ENCODE measurements at places on chromosomes 11 and 22.

DNA sequence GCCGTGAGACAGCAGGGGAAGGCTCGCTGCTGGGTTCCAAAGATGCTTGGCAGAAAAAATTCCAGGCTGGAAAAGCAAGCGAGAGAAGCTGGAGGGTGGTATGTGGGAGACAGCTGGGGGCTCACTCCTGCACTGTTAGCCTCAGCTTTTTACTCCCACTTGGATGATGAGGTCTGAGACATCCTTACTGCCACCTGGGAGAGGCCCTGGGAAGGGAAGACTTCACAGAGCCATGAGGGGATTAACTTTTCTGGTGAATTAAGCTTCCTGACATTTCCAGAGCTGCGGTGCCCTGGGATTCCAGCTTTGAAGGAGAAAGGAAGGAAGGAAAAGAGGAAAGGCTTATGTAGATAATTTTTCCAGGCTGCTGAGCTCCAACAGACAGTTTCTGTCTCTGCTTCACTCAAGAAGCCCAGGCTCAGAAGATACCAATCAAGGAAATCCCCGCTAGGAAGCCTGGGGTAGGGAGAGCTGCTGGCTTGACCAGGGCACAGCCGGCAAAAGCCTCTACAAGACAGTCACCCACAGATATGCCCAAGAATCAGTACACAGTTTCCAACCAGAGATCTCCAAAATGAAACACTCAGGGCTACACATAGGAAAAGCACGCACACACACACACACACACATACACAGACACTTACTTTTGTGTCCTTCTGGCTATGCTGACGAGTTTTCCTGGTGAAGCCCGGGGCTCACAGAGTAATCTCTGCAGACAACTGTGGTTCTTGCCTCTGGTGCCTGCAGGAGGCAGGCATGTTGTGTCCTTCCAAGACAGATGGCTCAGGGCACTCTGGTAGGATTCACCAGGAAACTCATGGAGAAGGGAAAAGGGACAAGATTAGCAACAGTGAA lies 907 bp downstream of the MCHR1 start:
- no peak for DNase-seq

GRCh38 chr11:103055221-103055890 lies 36.6 kb downstream of the DCUN1D5 start:
- peak; percentile 40 for DNase-seq

DNA sequence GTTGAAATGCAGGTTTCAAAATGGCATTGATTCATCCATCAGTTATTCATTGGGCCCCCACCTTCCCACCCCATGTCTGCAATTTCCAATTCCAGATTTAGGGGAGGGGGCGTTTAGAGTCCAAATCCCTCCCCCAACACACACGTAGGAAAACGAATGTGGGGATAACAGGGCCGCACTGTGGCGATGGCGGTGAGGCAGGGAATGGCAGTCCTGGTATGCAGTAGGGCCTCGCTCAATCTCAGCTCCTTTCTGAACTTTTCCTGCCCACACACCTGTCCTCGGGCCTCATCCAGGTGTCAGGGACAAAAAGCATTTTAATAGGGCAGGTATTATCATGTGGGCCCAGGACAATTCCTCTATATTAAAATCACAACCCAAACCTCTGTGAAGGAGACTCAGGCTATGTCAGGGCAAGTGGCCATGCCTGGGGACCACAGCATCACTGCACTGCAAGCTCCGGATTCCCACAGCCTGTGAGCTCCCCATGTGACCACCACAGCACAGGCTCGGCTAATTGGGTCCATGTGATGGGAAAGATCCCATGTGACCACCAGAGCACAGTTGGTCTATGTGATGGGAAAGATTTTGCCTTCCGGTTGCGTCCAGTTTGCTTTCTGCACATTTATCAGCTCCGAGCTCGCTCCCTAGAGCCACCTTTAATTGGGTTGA lies 44.5 kb downstream of the RTL6 start:
- DNase-seq = no peak

DNA sequence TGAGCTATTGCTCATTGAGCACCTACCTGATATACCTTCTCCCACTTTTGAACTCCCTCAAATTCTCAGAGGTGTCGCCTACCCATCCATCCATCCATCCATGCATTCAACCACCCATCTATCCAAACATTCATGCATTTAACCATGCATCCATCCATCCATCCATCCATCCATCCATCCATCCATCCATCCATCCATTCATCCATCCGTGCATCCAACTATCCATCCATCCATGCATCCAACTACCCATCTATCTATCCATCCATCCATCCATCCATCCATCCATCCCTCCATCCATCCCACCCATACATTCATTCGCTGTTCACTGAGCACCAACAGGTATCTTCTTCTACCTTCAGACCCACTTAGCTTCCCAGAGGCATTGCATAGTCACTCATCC lies 342.8 kb downstream of the CTTN start:
- no peak for DNase-seq

GRCh38 chr22:47204002-47204979 lies 441.8 kb downstream of the TBC1D22A start:
- peak; percentile 32 for DNase-seq

DNA sequence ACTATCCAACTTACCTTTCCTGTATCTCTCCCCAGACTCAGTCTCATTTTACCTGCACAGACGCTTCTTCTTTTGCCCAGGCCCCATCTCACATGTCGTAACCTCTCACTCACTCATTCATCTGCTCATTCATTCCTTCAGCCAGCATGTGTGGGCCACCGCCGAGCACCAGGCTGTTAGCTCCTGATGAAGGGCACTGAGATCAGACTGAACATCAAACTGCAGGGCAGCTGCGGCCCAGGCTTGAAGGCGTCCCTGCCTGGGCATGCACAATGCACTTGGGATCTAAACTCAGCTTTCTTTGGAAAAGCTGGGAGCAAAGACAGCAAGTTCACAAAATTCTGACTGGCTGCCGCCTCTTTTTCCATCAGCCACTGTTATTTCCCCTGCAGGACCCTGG lies 1456.3 kb downstream of the BRD1 start:
- DNase-seq = no peak

DNA sequence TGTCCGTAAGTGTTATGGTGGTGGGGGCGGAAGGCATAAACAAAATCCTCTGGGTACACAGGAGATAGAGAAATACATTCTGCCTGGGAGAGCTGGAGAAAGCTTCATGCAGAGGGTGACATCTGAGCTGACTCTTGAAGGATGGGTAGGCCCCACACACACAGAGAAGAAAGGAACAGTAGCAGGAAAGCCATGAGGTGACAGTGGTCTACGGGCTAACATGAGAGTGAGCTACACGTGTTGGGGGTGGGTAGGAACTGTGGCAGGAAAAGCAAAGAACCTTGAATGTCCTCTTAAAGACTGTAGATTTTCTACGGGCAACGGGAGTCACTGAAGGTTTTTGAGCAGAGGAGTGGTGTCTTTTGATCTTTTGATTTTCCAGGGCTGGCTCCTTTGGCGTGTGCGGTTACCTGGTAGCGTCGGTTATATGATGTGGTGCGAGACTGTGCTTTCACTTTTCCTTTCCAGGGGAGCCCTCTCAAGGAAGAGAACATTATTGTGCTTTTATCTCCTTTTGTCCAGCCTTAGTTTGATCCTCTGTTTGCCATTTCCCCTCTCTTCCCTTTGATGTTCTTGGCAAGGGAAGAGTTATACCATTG lies 39.7 kb downstream of the ADAMTS8 start:
- no peak for DNase-seq

GRCh38 chr22:21949948-21950347 lies 2.7 kb downstream of the PPM1F start:
- DNase-seq = no peak

DNA sequence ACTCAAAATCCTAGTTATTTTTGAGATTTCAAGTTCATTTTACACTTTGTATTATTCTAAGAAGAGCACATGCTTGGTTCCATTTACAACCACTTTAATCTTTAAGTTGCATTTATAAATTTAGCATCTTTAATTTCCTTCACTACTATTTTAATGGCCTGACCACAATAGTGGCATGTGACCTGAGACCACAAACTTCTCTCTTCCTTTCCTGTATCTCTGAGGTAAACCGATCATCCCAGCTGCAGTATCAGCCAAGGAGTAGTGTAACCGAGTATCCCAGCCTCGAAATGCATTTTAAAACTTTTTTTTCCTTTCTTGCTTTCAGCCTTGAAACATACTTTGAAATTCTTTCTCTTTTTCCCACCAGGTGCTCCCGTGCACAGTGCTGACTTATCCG lies 28.7 kb upstream of the CBX6 start:
- no peak for DNase-seq

Data from hindlimb muscle (tissue), 1 donor.